ENCODE measurements at places on chromosomes 6 and 20.

- no peak for DNase-seq
Observed at GRCh38 chr6:32271429-32271828, 47.6 kb upstream of the NOTCH4 start.

DNA sequence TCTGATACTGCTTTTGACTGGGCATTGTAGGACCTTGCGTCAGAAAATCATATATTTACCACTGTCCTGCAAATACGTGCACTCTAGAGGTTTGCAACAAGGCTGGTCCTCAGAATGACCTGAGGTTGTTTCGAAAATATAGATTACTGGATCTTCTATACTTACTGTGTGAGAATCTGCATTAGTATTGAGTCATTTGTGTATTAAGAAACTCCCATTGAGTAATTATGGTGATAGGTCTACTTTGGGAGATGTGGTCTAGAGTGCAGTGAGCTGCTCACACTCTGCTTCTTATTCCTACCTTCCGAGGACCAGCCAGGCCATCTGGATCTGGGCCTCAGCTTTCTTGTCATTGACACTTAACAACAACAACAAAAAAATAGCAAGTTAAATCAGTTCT is 9.6 kb downstream of the KLHL32 start:
- no peak for DNase-seq

DNA sequence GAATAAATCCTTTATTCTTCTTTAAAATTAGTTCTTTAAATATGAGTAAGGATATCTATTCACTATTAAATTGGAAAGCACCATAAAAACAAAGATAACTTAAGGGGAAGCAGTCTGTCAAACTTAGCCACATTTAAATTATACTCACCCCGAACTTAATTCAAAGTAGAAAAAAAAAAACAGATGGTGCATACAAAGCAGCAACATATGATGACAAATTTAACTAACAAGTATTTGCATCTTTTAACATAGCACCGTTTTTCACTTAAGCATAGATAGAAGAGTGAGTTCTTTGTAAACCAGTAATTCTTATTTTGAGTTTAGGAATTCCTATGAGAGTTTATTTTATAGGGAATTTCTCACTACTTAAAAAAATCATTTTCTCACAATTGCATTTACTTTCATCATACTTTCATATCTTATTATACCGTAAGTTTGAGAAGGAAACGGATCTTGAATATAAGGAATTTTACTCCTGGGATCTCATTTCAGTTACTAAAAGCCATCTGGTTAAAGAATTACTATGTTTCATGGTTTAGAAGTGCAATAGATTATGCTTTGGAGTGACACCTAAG is 828.2 kb upstream of the MAP3K7 start:
- DNase-seq: no peak

- no peak for DNase-seq
Observed at GRCh38 chr20:45722047-45722446, at the start of gene SPINT4. Gene SPINT4, plus strand, starts transcription at chr20:45722347. Its CDS starts 21 bp downstream, at chr20:45722368.

DNA sequence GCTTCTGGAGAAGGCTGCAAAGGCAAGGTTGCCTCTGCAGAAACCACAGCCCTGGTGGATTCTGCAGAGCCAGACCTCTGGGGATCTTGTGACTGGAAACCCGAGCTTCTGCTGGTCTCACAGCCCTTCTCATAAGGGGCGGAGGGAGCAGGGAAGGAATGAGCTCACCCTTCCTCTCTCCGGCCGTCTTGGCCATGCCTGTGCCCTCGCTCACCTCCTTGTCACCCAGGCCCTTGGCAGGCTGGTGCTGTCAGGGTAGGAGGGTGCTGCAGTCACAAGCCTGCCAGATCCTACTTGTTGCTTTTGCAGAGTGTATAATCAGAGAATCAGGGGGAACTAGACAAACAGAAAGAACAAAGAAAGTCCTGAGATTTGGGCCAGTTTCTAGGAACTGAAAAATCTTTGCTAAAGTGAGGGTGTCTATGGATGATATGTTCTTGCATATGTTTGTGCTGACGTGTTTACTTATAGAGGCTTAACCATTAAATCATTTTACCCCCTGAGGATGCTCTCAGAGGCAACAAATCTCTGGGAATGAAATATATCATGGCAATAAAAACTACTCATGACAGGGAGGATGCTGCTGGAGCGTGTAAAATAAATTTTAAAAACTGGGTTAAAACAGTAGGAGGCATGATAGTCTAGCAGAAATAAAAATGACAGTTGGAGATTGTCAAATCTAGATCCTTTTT is 244.9 kb upstream of the SOX4 start:
- peak; percentile 39 for DNase-seq

GRCh38 chr20:33015114-33015484 is 7.6 kb downstream of the BPIFB2 start:
- DNase-seq: no peak

- DNase-seq: no peak
Observed at GRCh38 chr6:14857001-14857400, 388.9 kb upstream of the JARID2 start.

DNA sequence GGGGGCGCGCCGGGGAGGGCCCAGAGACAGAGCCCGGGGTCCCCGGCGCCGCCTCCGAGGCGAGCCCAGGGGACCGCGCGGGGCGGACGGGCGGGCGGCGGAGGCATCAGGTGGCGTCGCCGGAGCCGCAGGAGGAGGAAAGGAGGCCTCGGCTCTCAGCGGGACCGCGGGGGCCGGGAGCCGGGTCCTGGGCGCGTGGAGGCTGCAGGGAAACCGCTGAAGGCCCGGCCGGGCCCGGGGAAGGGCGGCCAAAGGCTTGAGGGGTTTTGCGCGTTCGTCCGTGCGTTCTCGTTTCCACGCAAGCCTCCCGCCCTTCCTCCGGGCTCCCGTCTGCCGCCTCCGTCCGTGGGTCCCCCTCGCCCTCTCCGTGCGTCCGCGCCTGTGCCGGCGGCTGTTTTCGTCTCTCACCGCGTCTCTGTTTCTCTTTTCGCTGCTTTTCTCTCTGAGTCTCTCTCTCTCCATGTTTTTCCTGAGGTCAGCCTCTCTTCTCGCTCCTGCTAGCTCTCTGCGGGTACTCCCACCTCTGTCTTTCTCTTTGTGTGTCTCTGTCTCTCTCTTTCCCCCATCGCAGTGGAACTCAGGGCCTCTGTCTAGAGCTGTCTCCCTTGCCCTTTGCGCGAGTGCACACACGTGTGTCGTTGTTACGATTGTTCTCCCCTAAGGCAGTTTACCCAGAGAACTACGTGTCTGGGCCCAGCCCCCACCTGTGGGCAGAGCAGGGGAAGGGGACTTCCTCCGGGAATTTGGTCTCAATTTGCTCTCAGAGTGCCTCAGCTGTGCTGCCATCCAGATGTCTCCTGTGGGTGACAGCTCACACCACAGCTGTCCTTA is 2.1 kb downstream of the IRF4 start:
- DNase-seq: no peak

DNA sequence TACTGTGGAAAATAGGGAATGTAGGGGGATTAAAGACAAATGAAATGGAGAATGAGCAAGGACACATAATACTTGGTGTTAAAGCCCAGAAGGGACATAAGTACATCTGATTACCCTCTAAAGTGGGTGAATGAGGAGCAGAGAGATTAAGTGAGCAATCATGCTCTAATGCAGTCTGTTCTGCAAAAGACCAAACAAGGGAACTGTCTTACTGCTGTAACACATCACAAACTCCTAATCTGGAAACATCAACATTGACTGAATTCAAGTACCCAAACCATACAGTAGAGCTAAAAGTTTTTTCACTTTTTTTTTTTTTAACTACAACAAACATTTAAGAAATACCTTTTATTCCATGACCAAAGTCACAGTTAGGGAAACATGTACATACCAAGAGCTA is 19.3 kb upstream of the SLC17A4 start:
- DNase-seq: no peak

DNA sequence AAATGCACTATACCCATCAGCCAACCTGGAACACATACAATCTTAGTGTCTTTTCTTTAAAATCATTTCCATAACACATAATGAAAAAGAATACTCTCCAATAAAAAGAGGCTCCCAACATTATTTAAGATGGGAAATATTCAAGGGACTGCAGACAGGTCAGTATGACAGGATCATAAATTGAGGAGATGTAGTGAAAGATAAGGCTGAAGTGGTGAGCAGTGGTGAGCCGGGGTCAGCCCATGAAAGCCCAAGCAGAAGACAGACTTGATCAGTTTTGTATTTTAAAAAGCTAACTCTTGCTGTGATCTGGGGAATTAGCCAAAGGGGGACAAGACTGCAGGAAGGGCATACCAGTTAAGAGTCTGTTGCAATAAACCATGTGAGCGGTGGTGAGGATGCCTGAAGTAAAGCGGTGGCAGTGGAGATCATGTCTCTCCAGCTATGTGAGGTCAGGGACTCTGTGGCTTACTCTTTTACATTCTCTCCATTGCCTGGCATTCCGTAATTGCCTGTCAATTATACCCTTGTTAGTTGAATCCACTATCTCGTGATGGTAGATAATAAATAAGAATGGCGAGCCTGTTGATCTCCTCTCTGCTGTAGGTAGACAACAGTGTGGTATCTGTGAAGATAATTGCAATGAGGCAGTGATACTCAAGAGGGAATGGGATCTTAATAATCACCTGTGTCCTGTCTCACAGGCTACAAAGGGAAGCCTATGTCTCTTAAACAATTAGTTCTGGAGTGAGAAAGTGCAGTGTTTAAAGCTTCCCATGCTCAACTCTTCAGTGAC is 97.4 kb downstream of the FILIP1 start:
- DNase-seq: no peak

- no peak for DNase-seq
Observed at GRCh38 chr20:45926731-45927070, 7.8 kb upstream of the PCIF1 start.

DNA sequence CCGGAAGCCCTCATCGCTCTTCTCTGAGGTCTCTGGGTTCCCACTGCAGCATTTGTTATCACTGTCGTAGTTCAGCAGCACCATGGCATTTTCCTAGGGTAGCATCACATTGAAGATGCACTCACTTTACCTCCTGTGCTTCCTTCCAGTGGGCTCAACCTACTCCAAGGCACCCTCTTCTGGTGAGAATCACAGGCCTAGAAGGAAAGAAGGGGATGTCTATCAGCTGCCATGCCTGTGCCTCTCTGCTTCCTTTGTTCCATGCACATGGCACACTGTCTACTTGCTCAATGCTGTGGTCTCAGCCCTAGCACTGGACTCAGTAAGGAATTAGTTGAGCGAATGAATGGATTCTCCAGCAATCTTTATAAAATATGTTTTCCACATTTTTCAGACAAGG is 22.6 kb downstream of the CST4 start:
- peak; percentile 36 for DNase-seq

DNA sequence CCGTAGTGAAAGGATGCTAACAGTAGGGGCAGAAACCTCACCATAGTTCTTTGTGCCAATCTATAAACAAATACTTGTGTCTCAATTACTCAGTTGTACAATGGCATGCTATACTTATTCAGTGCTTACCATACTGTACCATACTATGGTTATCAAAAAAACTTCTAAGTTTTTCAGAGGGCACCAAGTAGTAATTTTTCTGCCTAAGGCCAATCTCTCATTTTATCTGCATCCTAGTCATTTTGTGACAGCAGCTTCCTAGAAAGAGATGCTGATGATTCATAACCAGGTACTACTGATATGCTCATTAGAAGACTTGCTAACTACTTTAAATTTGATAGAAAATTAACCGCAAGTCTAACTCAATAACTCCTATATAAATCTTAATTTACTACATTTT is 42.9 kb downstream of the TMEM244 start:
- DNase-seq: peak; percentile 2

GRCh38 chr6:44086931-44087574 is 40.2 kb downstream of the MRPL14 start:
- no peak for DNase-seq

GRCh38 chr6:143062551-143062950 is 1.9 kb downstream of the AIG1 start:
- DNase-seq: no peak

GRCh38 chr6:46655803-46656202 is 3.0 kb downstream of the SLC25A27 start:
- peak; percentile 25 for DNase-seq

GRCh38 chr6:13331516-13332348 is 3.4 kb upstream of the TBC1D7 start:
- DNase-seq: peak; percentile 64

DNA sequence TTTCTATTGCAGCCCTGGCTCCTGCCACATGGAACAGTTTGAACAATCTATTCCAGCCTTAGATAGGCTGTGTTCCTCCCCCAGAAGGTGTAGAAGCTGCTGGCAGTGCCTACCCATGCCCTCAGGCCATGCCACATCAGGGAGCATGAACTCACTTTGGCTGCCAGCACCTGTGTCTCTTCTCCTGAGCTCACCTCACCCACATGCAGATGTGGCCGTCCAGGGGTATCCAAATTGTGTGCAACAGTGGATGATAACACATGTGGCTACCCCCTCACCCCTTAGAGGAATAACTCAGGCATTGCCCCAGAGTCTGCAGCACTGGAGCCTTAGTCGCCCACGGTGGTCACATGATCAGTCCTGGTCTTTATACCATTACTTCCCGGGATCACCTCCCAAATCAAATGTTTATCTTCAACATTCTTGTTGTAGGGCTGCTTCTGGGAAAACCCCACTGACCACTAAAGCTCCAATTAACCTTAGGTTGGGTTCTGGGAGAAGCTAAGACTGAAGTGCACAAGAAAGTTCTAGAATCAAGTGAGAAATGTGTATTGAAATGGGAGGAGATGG is 110.4 kb downstream of the BANF2 start:
- DNase-seq: peak; percentile 6

DNA sequence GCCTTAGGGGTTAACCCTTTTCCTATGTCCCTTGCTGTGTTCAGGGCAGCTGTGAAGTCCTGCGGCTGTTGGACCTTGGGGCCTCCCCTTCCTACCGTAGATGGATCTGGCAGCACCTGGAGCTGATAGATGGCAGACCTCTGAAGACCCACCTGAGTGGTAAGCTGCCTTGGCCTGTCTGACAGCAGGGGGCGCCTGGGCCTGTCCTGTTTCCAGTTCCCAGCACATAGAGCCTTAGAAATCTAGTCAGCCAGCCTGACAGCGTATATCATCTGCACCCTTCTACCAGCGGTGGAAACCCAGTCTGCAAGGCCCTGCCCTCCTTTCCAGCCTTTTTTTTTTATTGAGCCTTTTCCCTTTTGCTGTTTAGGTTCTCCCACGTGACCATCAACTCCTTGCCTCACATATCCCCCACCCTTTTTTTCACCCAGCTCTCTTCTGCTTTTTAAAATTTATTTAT is 26.6 kb downstream of the CNBD2 start:
- DNase-seq: peak; percentile 88

DNA sequence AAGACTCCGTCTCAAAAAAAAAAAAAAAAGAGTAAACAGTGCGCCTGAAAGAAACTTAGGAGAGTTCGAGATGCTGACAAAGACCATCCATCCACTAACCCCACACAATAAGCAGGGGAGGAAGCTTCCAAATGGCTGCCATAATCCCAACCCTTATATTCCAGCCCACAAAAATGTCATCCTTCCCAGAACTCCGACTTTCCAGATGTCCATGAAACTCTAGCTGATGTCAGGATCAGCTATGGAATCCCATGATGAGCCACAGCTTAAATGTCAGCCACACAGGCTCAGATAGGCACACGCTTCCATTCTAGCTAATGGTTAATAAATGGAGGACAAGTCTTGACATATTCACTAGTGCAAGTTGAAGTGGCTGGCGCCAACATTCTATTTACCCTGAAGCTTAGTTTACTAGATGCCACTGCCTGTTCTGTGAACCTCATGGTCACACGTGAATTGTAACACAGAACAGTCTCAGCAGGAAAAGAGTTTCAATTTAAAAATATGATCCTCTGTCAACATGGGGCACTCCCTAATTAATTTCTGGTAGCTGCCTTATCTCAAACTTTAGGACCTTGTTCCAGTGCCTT is 75.5 kb downstream of the FOXF2 start:
- DNase-seq: no peak

All from ELR (cell line).